Stimulated activated CD8-positive, alpha-beta memory T cell treated with anti-CD3 and anti-CD28 coated beads, Interleukin-7, amount 100 ng/mL, for 1 hour (primary cell): ENCODE measurements at places on chromosomes 3 and 15.

DNA sequence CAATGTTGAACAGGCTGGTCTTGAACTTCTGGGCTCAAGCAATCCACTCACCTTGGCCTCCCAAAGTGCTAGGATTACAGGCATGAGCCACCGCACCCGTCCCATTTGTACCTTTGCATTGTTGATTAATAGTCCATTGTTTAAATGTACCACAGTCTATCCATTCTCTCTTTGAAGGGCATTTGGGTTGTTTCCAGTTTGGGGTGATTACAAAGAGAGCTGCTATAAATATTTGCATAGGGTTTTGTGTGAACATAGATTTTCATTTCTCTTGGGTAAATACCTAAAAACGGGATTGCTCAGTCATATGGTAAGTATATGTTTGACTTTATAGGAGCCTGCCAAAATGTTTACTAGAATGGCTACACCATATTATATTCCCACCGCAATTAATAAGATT is 13.7 kb upstream of the PTPRG start:
- DNase-seq = no peak

- no peak for DNase-seq
Observed at GRCh38 chr15:41881920-41882688, 11.7 kb downstream of the SPTBN5 start.

DNA sequence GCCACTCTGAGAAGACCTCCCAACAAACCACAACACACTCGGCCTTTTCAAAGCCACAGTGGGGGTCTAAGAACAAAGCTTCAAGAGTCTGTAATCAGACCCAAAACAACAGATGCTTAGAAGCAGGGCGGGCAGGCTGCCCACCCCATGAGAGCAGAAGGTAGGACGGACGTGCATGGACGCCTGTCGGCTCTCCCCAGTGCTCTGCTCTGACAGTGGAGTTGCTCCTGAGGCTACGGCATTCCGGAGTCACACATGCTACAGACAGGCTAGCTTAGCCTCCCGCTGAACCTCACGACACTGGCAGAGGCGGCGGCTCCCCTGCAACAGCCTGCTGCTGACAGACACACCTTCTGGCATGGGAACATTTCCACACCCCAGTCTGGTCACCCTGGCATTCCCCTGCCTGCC is 33.5 kb downstream of the SLCO2A1 start:
- no peak for DNase-seq

DNA sequence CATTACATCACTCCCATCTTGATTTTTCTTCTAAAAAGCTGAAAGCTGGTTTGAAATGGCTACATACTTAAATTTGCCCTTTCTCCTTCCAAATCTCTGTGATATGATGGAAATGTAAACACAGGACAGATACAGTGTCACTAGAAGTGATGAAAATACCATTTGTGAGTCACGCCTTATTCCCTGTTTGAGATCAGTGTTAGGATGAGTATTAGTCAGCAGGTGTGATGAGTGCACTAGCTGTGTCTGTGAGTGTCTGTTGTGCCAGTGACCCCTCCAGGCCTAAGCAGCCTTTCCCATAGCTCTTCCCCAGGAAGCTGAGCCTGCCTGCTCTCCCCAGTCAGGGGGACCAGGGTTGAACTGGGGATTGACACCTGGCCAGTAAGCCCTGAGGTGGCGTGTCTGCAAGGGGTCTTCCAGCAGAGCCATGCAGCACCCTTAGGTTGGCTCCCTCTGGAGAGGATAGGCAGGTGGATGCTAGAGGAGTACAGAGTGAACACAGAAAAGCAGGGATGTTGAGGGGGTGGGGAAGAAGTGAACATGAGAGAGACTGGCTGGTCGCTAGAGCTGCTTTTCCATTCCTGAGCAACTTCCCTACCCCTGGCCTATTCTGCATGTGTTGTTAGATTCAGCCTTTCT is 92.0 kb downstream of the PDE8A start:
- no peak for DNase-seq

DNA sequence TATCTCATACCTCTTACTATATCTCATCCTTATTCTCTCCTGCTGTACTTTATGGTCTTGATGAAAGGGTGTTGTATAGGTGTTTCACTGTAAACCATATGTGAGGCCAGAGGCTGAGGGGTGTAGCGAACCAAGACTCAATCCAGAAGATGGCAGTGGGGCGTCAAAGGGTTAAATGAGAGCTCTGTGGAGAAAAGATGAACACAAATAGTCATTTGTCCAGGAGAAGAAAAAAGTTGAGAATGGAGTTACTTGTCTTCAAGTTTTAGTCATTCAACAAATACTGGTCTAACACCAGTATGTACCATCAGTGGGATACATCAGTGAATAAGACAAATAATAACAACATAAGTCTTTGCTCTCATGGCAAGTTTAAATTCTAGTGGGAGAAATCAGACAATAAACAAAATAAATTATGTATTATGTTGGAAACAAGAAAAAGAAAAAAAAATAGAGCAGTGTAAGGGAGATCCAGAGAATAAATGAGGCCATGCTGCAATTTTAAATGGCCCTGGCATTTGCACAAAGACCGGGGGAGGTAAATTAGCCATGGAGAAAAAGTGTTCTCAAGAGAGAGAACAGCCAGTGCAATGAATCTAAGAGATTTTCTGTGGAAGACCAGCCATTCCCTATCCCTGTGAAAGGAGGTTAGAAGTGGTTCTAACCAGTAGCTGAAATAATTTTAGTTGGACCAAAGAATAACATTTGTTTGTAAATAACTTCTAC is 77.0 kb upstream of the UMPS start:
- DNase-seq = no peak

GRCh38 chr3:167406876-167407492 is 26.9 kb upstream of the ZBBX start:
- DNase-seq = no peak

DNA sequence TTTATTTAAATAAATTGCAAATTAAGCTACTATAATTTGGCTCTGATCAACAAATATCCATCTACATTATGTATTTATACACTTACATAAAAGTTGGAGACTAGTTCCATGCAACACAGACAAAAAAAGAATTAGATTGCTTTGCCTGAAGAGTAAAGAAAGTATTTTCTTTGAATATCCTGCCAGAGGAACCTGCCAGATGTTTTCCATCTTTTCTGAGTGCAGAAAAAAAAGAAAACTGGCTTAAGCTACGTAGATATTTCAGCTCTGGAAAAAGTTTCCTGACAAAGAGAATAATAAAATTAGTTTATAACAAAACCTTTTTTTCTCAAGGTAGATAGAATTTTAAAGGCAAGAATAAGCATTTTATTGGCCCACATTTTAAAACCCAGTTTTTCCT is 607.5 kb upstream of the NAALADL2 start:
- no peak for DNase-seq

GRCh38 chr3:9783954-9784353 is 8.3 kb downstream of the TADA3 start:
- no peak for DNase-seq

DNA sequence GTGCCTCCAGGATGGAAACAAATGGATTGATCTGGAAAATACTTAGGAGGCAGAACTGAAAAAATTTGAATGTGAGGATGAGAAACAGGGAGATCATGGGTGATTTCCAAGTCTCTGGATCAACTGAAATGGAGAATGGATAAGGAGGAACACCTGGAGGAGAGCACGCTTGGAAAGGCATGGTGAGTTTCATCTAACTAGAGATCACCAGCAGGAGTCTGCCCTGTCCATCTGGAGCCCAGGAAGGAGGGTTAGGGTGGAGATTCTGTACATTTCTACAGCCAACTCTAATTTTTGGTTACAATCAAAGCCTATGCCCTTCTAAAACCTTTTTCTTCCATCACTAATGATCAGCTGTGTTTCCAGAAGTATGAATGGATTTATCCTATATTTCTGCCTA is 995.9 kb upstream of the CFAP20DC start:
- no peak for DNase-seq

- no peak for DNase-seq
Observed at GRCh38 chr15:88605189-88606069, 15.7 kb upstream of the AEN start.

DNA sequence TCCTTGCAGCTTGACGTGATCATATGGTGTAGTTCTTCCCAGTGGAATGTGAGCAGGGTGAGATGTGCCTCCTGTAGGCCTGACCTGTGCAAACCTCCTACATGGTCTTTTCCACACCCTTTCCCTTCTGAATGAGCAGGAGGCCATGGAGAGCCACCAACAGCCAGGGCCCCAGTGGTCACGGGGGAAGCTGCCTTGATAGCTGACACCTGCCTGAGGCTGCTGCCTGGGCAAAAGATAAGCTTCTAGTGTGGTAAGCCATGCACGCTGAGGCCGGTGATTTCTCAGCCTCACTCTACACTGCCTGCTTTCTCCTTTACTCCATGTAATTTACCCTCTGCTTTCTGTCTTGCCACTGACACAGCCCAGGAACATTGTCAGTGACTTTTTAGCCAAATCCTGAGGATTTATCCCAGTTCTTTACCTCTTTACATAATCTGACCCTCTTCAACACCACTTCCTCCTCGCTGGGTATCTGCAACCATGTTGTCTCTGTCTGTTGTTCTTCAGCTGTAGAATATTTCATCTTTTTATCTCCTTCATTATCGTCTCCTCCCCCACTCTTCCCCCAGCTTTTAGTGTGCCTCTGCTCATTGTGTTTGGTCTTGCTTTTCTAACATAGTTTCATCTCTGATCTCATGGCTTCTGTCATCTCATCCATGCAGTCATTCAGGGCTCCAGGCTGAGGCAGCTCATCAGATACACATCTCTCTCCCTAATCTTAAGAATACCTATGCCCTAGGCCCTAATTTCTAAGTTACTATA is 11.2 kb upstream of the KBTBD12 start:
- no peak for DNase-seq

GRCh38 chr3:61597906-61598305 is 36.5 kb downstream of the PTPRG start:
- no peak for DNase-seq

DNA sequence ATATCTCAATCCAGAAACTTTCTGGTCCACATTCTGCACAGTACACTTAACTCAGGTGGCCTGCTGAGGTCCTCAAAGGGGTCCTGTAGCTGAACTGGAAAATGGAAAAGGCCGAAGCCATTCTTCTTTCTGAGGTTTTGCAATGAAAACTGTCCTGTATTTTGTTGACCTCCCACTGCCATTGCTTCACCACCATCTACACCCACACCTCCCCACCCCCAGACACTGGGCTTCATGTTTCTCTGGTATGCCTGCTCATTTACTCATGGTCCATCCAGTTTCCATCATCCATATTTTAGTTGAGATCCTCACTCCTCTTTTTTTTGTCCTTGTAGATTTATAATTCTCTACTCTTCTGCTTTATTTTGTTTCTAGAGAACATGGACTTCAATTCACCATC is 115.7 kb upstream of the SLC24A5 start:
- DNase-seq = no peak

- no peak for DNase-seq
Observed at GRCh38 chr3:66220066-66220465, 735 bp upstream of the SLC25A26 start.

GRCh38 chr15:45664451-45664850 is 29.6 kb downstream of the SQOR start:
- no peak for DNase-seq

DNA sequence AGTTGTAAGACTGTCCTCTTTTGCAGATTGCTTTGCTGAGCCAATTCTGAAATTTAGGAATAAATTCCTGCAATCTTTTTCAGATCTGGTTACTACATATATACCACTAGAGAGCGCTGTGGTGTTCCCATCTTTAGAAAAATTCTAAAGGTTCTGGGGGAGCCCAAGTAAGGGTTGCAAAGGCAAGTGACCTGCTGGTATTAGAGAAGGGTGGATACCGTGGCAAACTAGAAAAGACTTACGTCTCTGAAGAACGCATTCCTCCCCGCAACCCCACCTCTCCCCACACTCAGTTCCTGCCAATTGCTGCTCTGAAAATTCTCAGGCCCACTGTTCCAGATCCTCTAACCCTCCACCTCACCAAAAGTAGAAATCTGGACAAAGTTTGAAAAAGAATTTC is 48.5 kb downstream of the EFHB start:
- no peak for DNase-seq

GRCh38 chr3:5709714-5710113 is 522.2 kb downstream of the EDEM1 start:
- DNase-seq = no peak

DNA sequence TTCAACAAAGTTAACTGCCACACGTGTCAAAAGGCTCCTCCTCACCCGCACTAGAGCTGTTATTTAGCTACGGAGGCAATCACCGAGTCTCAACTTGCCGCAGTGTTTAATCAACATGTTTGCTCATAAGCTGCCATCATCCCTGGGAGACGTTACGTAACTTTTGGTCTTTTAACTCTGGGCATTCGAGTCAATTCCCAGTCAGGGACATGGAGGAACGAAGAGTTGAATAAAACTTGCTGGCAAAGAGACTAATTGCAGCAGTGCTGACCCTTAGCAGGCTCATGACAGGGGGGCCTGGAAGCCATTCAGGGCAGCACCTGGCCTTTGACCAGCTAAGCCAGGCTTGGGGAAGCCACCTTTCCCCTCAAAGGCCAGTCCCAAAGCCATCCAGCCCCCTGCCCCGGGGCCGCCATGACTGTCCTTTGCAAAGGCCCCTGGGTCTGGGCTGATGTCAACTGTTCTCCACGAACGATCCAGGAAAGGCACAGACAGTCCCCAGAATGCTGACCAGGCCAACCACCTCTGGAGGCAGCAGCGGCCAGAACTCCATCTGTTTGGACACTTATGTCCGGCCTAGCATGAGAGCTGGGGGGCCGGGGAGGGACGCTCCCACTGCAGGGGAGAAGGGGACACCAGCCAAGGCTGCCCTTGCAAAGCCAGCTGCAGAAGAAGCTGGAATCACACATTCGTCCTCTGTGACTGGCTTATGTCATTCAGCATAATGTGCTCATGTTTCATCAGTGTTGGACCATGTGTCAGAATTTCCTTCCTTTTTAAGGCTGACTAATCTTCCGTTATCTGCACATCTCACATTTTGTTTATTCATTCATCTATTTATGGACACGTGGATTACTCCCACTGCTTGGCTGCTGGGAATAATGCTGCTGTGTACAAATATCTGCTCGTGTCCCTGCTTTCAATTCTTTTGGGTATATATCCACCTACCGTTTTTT is 43.7 kb downstream of the PCSK6 start:
- DNase-seq = no peak

DNA sequence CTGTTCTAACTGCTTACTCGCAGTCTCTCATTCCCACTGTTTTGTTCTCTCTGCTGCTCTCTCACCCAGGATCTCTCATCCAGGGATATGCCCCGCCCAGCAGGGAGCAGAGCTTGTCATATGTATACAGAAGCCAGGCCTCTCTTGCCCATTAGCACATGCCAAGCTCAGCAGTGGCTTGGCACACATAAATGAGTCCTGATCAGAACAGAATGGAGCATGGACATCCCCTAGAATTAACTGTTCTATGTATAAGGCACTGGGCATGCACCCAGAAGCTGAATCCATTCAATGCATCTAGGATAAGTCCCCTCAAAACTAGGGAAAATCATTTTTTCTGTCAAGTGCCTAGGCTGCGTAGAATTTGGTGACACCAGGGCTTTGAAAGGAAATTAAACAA is 61.6 kb downstream of the IGSF11 start:
- no peak for DNase-seq

GRCh38 chr15:31311735-31312619 is 14.7 kb upstream of the KLF13 start:
- DNase-seq = no peak

DNA sequence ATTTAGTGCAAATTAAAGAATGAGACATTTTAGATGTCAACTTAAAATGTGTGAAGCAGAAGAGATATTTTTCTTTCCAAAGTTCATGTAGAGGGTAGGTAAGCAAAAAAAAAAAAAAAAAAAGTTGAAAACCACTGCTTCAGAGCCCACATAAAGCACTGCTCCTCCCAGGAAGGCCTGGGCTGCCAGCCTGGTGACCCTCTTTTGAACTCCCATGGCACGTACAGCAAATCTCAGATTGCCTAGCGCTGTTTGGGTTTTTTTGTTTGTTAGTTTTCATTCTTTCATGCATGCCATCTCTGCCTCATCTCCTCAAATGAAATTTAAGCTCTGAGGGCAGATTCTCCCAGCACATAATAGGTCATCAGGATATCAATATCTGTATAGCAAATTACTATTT is 120.1 kb downstream of the SRGAP3 start:
- DNase-seq = no peak
